ENCODE measurements at places on chromosomes 2 and 18.

GRCh38 chr18:52596748-52597435, 256.9 kb downstream of the DCC start:
- no peak for DNase-seq

DNA sequence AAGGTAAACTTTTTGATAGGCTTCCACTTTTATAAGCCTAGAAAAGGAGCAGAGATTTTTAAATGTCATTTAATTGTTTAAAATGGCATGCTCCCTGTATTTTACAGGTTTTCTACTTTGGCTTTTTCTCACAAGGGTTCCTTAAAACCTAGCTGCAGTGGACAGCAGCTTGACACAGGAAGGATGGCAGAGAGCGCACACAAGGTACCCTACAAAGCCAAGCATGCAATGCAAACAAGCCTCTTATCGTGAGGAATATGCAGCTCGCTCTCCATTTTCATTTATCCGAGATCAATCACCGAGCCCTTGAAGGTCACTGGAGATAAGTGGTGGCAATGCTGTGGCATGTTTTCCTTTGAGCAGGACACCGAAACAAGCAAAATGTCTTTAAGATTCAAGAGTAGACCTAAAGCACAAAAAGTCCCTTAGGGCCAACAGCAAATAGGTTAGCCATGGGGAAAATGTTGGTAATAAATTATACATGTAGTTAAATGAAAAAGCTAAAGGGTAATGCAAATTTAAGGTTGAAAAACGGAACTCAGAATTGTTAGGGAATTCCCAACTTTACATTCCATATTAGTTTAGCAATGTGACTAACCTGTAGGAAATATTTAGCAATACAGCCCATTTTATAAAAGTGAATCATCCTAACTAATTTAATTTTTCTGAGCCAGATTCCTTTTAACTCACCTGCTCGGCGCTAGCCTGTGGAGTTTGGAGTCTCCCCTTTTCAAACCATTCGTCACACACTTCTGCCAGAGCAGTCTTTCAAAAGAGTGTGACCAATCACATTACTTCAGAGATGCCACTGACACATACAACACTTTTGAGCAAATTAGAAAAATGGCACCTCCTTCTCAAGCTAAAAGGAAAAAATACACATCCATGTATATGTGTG, 337.9 kb upstream of the PKDCC start:
- no peak for DNase-seq

- no peak for DNase-seq
Observed at GRCh38 chr2:196703695-196704094, 64.2 kb downstream of the CCDC150 start.

GRCh38 chr2:157305723-157306110, 19.9 kb downstream of the ERMN start:
- no peak for DNase-seq

DNA sequence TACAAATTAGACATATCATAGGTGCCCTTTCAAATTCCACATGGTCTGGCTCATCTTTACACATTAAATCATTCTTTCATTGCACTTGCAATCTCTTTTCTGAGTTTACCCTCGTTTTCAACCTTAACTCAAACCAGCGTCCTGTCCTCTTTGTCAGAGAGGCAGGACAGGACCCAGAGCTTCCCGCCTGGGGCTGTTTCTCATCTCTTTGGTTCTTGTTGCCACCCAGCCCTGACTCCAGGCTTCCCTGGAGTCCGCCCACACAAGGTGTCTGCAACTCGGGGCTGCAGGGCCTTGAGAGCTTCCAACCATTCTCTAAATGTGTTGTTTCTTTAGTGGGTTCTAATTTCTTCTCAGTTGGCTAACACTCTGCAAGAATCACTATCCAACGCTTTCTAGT, 24.4 kb downstream of the RBMS1 start:
- DNase-seq, result no peak

GRCh38 chr2:138271467-138271866, 230.1 kb upstream of the SPOPL start:
- no peak for DNase-seq

GRCh38 chr2:194151231-194151630, 1505.8 kb upstream of the SLC39A10 start:
- DNase-seq, result no peak

DNA sequence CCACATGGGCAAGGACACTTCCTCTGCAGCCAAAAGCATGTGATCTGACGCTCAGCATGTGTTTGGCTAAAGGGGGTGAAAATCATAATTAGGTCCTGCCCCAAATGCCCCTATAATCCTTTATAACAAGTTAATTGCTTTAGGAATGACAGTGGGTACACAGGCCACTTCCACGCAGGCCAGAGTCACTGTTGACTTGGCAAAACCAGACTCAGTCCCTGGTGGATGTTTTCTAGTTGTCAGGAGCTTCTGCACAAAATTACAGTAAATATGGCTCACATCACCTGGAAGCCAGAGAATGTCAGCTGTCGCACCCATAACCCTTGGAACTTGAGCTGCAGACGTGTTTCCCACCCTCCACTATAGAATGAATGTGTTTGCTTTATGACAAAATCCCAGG, 13.3 kb upstream of the PXDN start:
- DNase-seq, result no peak

DNA sequence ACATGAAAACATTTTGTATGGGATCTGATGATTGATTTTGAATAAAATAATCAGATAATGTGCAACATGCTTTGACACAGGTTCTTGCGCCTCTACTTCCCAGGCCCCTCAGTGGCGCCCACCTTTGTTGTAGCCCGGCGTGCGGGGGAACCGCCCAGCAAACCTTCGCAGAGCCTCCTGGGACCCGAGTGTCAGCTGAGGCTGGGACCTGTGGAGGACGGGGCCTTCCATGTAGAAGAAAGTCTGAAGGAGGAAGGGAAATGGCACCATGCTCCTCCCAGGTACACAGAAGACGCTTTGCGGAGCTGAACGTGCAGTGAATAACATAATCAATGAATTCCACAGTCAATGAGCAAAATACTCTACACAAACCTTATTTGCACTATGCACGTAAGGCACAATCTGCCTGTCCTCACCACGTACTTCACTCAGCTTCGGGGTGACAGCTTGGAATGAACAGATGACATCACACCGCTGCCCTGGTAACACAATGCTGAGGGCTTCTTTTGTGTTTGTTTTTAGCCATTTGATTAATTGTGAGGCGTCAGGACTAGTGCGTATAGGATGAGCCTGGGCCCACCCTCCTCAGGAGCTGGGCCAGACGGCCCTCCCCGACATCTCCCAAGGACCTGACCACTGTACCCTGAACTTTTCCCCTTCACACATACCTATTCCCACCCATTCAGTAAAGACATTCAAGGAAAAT, 78.1 kb downstream of the TWIST2 start:
- DNase-seq, result no peak

GRCh38 chr18:63457977-63458376, 18.8 kb upstream of the SERPINB5 start:
- no peak for DNase-seq

DNA sequence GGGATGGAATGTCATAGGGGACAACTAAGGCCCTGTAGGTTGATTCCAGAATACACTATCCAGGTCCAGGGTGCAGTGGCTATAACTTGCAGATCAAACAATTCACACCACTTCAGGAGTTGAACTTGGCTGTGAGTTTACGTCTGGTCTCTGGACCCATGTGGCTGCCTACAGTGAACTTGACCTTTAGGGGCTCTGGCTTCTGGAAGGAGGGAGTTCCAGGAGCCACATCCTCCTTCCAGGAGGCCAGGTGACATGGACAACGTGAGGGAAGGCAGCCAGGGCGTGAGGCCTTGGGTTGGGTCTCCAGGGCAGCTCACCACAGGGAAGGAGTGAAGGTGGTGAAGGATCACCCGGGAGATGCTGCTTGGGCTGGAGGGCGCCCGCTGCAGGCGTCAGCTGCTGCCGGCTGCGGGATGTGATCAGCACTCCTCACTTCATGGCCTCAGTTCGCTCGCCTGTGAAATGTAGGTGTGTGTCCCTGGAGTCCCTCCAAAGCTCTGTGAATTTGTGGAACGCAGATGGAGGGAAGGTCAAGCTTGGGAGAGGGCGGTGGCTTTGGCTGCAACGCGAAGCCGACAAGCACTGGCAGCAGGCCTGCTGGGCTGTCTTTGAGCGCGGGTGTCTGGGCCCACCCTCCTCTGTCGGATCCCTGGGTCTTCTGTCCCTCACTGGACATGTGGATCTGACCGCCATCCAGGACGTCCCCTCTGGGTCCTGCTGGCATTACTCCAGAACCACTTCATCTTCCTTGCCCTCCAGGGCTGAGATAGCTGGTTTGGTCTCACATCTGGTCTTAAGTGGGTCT, 146.5 kb downstream of the GLI2 start:
- no peak for DNase-seq

- DNase-seq, result no peak
Observed at GRCh38 chr2:96655526-96655925, 13.0 kb downstream of the FER1L5 start.

GRCh38 chr18:41647914-41648313, 307.1 kb upstream of the PIK3C3 start:
- no peak for DNase-seq

- DNase-seq, result no peak
Observed at GRCh38 chr2:239143858-239144712, 256.7 kb downstream of the HDAC4 start.

All from SIG-M5 (cell line).